Dermis microvascular lymphatic vessel endothelial cell (primary cell): ENCODE measurements at places on chromosomes 2 and 18.

- DNase-seq: no peak
These were observed 1963.9 kb upstream of the LRRTM1 start for GRCh38 chr2:82268446-82268845.

- DNase-seq: no peak
These were observed 89.4 kb downstream of the NRP2 start for GRCh38 chr2:205771666-205772065.

DNA sequence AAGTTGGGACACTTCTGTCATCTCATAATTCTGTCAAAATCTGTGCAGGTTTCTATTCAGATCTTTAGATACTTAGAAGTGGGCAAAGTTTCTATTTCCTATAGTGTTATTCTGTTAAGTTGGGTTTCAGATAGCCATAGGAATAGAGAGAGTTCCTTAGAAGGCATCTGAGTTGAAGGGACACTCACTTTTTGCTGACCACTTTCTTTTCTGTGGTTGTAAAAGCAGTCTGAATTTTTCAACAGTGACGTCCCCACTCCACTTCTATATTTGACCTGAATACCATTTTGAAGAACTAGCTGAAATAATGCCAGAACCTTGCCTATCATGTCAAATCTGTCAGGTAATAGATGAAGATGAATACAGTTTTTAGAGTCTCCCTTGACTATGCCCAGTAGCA is 267.3 kb downstream of the SPAG16 start:
- DNase-seq: no peak

DNA sequence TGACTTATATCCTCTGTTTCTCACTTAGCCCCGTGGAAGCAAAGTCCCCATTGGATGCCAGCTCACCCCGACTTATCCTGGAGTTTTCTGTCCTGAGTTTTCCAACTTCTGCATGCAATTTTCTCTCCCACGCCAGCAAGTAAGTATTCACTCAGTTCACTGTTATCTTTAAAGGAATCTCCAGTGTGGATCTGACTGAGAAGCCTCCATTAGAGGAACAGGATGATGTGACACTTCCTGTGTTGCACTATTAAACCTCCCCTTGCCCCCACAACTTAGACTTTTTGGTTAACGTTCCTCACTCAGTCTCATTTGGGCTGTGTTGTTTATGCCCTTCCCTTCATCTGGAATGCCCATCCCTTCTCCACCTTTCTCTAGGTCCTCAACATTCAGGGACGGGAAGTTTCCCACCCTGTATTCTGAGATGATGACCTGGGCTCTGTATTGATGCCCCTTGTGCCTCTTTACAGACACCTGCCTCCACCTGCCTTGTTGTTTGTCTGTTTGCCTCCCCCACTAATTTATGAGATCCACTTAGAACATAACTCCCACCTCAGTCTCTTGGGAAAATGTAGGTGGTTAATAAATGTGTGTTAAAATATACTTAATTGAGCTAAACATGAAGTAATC is 536.1 kb upstream of the RAB6C start:
- DNase-seq: no peak

GRCh38 chr2:221851531-221852045 is 279.5 kb upstream of the EPHA4 start:
- DNase-seq: no peak

DNA sequence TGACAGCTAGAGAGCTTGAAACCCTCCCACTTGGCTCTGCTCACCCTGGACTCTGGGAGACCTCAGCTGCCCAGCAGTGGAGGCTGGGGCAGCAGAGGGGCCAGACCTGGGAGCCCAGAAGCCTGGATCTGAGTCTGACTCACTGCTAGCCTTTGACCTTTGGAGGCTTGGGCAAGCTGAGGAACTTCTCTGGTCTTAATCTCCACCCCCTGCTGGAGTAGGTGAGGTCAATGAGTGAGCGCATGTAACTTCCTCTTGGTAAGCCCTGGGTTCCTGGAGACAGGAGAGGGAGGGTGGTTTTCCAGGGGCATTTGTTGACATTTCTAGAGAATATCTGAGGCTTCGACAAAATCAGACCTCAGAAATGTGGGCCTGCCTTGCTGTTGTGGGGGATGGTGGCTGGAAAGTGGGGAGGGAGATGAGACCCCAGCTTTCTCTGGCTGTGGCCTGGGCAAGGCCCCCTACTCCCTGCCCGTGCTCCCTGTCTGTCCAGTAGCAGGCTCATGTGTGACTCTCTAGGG is 73.0 kb upstream of the YWHAQ start:
- DNase-seq: no peak

- peak; percentile 39 for DNase-seq
These were observed 4.6 kb downstream of the B3GNT7 start for GRCh38 chr2:231399853-231400680.

- no peak for DNase-seq
These were observed 571.5 kb downstream of the IRS1 start for GRCh38 chr2:226228080-226228479.

DNA sequence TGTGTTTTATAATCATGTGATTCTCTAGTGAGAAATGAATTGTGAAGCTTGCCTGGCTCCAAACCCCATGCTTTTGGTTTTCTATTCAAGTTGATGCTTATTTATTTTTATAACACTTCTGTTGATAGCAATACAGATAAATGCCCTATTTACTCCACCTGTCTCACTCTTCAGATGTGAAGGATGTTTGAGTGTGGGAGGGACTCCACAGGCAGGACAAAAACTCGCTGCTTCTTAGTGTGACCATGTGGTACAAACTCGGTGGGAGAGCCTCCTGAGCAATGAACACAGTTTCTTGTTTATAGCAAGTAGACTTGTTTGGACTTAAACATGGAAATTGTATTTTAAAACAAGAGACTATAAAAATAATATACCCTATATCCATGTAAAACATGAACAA is 219.7 kb downstream of the GULP1 start:
- no peak for DNase-seq

GRCh38 chr2:67806816-67807215 is 256.0 kb downstream of the C1D start:
- DNase-seq: no peak
